ENCODE measurements at places on chromosomes 2 and 18. TPM values are rescaled to one million over a fixed set of nuclear protein-coding genes. Genes with fewer than 3 reads are reported as not detected.
A peak's percentile ranks its signal among the peaks of the same experiment; 100 is the strongest.

- no peak for DNase-seq
These were observed 2.2 kb upstream of the CTDSP1 start for GRCh38 chr2:218397463-218397819.

DNA sequence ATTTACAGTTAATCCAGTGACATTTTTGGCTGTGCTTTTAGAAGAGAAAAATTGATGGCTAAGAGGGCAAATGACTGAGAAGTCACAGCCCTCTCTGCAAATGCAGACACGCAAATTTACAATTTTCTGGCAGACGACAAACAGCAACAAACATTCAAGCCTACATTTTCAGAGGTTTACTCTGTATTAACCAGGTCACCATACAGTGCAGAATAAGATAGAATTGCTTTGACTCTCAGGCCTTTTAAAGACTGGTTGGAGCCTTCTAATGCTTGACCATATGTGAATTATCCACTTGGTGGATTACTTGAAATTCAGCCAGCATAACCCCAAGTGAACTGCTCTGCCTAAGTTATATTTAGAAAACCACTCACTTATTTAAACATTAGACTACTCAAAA, 280.9 kb upstream of the STON1 start:
- no peak for DNase-seq

DNA sequence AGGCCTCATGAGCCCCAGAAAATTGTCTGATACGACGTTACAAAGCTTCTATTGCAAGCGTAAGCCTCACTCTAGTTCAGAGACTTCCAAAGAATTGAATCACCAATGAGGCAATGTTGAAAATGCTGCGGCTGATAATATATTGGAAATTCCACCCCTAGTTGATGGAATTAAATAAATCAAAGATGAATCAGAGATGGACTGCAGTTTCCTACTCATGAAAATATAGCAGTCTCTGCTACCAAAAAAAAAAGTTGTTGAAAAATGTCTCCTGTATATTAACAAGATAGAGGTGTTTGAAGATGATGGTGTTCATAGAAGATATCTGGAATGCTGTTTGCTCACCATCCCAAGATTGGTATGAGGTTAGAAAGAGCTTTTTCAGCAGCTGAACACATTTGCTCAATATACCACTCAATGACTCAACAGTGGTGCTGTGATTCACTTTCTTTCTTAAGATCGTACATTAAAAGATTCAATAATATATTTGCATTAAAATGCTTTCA, 99.8 kb upstream of the ARHGAP28 start:
- no peak for DNase-seq

- DNase-seq: no peak
These were observed 81.1 kb downstream of the TRABD2A start for GRCh38 chr2:84799772-84800171.

DNA sequence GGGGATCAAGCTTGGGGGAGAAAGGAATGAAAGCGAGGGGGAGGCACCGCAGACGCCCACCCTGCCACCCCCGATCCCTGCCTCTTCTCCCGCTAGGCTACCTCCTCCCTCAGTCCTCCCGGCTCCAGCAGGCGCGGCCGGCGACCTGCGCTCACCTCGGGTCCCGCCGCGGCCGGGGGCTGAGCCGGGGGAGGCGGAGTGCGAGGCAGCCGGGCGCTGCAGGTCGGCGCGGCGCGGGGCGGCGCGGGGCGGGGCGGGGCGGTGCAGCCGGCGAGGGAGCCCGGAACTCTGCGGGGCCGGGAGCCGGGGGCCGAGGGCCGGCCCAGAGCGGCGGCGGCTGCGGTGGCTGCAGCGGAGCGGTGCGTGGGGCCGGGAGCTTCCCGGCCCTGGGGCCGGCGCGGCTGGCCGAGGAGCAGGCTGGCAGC, 477 bp downstream of the ACVR1 start:
- peak; percentile 75 for DNase-seq

GRCh38 chr2:27049422-27050280, 1.8 kb upstream of the AGBL5 start:
- peak; percentile 78 for DNase-seq

The POTEJ gene
- total RNA-seq: not detected
